Suppressor macrophage treated with lipopolysaccharide for 1 hour (primary cell): ENCODE measurements at places on chromosomes 5 and 9.

GRCh38 chr9:76835571-76836283 lies 70.2 kb downstream of the PRUNE2 start:
- DNase-seq: no peak

GRCh38 chr9:122186301-122186700 lies 26.6 kb downstream of the MORN5 start:
- DNase-seq: no peak

DNA sequence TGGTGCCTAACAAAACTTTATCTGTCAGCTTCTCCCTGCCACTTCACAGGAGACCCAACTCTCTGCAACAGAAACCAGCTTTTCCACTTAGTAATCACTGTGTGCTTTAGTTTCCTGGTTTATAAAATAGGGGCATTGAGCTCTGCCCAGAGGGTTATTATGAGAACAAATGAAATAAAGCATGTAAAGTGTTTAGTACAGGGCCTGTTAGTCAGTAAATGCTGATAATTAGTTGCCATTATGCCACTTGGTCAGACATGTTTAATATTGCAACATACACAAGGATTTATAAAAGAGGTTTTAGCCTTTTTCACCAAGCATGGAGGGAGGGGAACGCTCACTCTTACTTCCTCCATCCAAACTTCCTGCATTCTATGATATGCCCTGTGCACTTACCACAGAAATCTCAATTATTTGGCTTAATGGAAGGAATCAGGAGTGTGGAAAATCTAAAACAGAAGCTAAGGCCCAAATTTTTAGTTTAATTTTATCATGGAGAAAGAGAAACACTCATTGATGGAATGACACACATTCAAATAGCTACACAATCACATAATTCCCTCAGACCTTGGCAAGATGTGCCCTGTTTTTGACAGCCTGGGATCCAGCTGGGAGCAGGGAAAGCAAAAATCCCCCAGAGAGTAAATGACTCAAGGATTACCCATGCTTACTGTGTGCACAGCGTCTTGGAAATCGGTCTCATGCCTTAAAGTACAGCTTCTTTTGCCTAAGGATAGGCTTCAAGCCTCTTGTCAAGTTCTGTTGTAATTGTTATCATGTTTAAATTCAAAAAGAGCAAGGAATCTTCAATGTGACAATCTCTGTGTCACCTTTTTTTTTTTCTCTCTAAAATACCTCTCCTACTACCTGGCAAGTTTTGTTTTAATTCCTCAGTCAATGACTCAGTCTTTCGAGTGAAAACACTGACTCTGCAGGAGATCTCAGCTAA lies 34.0 kb downstream of the ZNF474 start:
- no peak for DNase-seq

DNA sequence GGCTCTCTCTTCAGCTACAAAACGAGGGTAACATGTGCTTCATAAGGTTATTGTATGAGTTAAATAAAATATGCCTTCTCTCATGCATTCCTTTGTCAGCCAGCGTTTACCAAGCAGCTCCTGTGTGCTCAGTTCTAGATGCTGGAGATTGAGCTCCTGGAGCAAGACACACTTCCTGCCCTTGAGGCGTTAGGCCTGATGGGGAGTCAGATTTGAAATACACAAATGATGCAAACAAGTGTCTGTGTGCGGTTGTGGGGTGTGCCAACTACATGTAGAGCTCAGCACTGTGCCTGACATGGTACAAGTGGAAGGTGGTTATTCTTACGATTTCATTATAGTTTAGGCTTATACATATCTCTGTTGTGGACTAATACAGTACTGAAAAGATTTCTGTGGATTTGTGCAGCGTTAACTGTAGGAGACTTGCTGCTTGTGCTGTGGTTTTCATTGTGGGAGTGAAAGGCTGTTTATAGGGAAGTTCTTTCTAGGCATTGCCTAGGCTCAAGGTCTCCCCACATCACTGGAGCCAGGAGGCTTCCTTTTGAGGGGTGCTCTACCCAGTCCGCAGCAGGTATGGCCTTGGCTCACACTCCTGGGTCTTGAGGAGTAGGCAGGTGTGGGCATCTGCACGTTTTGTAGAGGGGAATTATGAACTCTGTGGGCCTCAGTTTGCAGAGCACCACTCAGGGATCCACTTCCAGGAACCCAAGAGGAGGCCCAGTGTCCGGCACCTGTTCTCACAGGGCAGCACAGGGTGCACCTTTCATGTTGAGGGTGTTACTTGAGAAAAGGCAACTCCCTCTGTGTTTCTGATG lies 39.8 kb upstream of the ANGPTL2 start:
- peak; percentile 27 for DNase-seq

GRCh38 chr5:1648806-1649205 lies 125.0 kb upstream of the LPCAT1 start:
- DNase-seq: no peak

DNA sequence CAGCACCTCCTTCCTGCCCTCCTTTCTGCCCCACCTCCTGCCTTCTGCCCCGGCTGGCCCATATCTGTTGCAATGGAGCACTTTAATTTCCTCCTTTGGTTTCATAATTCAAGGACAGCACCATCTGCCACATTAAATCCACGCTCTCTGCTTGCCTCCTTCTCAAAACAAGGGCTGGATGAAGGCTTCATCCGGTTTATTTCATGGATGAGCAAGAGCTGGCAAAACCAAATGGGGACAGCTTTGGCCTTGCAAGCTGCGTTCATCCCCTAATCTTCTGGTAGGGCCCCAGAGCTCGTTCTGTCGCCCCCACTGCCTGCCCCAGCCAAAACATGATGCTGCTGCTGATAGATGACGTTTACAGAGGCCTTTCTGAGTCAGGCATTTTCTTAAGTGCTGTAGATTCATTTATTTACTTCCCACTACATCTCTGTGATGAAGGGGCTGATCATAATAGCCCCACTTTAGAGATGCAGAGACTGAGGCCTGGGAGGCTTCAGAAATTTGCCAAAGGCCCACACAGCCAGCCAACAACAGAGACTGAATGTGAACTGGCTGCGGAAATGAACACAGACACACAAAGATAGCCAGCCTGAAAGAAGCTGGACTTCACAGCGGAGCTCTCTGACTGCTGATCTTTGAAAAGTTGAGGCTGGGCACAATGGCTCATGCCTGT lies 115.6 kb upstream of the CPEB4 start:
- DNase-seq: no peak

DNA sequence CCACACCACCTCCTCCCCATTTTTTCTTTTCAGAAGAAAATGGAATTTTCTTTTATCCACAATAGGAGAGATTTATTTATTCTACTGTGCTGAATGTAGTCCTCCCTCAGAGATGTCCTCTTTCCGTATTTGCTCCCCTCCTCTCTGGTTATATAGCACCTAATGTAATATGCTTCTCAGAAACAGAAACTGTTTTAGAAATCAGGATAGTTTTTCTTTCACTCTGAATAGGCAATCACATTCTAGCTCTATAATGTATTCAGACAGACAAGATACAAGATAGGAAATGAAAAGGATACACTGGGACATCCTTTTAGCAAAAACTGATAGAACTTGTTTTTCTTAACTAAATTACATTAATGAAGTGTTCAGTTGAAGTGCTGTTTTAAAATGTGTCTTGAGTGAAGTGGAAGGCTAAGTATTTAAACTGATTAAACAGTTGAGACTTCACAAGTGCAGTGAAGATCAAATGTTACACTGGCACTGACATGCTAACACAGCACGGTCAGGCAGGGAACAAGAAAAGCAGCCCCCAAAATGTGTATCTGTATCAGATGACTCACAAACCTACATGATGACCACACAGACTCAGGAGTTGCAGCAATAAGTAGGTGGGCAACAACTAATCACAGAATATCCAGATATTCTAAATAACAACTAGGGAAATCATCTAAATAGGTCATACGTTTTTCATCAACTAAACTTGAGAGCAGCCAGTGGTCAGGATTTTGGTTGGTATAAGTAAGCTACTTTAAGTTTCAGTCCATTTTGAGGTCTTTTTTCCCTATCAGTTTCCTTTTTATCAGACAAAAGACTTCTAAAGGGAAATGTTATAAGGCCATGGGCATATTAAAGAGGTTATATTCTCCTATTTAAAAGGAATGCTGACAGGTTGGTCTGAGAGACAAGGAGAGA lies 260.4 kb downstream of the MLLT3 start:
- no peak for DNase-seq

DNA sequence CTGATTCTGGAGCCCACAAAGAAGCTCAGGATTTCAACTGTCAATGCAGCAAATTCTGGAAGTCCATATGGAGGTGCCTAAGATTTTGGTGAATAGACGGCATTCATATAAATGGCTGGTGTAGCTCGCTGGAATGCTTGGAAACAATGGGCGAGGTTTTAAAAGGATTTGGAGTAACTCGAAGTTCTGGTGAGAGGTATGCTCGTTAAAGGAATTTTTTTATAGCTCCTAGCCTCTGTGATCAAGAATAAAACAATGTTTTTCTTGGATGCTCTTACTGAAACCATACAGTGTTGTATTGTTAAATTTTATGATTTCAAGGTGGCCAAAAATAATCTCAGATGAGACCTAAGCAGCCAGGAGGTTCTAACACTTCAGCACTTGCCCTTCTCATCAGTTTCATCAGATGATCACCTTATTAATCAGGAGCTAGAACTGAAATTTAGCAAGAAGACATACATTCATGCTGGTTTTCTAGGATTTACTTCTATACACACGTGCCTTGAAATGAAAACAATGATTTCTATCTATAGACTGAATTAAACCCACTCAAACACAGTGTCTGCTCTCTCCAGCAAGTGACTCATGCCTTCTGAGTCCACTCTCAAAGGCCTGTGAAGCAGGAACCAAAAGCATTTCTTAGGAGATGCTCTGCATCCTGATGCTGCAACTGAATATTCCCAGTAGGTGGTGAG lies 79.2 kb downstream of the OTULIN start:
- no peak for DNase-seq

DNA sequence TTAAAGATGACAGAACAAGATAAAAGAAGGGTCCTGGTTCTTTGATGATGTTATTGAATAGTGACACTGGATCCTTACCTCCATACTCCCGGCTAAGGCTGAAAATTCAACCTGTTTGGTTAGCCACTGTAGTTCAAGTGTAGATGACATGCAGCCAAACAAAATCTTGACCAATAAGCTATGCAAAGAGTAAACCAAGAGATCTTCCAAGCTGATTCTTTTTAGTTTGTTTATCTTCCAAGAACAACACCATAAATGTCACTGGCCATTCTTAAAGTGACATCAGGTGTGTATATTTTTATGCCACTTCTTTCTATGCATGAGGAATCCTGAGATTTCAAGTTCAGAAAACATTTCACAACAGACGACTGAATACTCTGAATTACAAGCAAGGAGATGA lies 141.5 kb upstream of the FST start:
- no peak for DNase-seq

DNA sequence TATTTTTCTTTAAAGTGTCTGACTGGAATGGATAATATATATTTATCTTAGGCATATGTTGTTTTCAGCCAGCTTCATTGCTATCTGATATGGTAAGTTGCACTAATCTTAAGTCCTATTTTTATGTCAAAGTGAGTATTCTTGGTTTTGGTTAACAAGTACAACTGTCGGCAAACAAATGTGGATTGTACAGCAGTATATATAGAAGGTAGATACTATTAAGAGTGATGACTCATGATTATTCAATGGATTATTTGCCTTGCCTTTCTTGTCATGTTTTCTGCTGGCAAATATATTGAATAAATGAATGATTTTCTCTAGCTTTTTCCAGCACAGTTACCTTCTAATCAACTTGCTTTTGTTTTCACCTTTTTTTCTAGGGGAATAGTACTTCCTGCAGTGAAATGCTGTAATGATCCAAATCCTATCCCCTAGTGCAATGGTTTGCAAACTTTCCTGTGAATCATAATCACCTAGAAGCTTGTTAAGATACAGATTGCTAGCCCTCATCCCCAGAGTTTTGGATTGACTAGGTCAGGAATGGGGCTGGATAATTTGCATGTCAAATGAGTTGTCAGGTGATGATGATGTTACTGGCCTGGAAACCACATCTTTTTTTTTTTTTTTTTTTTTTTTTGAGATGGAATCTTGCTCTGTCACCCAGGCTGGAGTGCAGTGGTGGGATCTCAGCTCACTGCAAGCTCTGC lies 60.8 kb upstream of the ARRDC3 start:
- peak; percentile 67 for DNase-seq

GRCh38 chr9:69199769-69200470 lies 25.8 kb downstream of the TJP2 start:
- DNase-seq: peak; percentile 53

GRCh38 chr9:88197016-88197415 lies 58.7 kb upstream of the SPATA31C2 start:
- DNase-seq: peak; percentile 19

DNA sequence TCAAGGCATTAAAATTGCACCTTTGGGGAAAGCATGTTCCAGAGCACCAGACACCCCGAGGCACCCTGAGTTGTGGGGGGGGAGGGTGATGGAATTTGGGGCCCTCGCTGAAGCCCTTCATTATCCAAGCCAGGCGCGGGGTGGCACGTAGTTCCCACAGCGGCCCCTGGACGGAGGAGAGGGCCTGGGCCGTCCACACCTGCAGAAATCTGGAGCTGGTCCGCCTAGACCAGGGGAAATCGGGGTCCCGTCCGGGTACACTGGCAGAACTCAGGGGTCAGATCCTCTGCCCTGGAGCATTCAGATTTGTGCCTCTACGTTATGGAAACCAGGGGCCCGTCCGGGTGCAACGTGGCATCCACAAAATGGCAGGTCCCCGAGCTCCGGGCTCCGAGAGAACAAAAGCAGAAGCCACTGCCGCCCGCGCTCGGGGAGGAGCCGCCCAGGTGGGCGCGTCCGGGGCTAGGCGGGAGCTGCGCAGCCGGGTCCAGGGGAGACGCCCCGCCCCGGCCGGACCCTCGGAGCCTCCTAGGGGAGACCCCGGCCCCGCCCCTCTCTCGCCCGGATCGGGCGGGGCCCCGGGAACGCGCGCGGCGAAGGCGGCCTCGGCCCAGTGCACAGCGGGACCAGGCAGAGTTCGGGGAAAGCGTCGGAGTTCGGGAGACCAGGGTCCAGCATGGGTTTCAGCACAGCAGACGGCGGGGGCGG lies at the start of gene PLEKHG4B:
Gene PLEKHG4B, plus strand, starts transcription at position 613 of the 708 bp plus-strand sequence. Its CDS starts 64 bp downstream, at position 677.
- peak; percentile 66 for DNase-seq
